WTC11 (cell line): ENCODE measurements at places on chromosomes 5 and 9. TPM values are rescaled to one million over a fixed set of nuclear protein-coding genes. Genes with fewer than 3 reads are reported as not detected.

The SH3RF2 gene
- 0.83 to 1.6 TPM (median 0.98 TPM) in 3 replicates for total RNA-seq

The NOXA1 gene
- 2.9 to 5.9 TPM (median 4.8 TPM) in 3 replicates for total RNA-seq

The PCDHB2 gene
- 22.9 to 26.2 TPM (median 23.1 TPM) in 3 replicates for total RNA-seq

The PCDHGC3 gene
- 28.1 to 29.4 TPM (median 29.1 TPM) in 3 replicates for total RNA-seq

The GFRA3 gene
- 0.69 to 1.3 TPM (median 0.94 TPM) in 3 replicates for total RNA-seq

The ARL14EPL gene
- total RNA-seq, result not detected in 3 replicates

The F2RL1 gene
- 37.3 to 38.9 TPM (median 37.5 TPM) in 3 replicates for total RNA-seq

The TRIM7 gene
- total RNA-seq, result 0.64 to 1.4 TPM (median 0.98 TPM) in 3 replicates

The CDH10 gene
- total RNA-seq, result 0.14 to 0.22 TPM in 2 of 3 replicates, not detected in the other
